ENCODE measurements at places on chromosomes 5 and 9.

DNA sequence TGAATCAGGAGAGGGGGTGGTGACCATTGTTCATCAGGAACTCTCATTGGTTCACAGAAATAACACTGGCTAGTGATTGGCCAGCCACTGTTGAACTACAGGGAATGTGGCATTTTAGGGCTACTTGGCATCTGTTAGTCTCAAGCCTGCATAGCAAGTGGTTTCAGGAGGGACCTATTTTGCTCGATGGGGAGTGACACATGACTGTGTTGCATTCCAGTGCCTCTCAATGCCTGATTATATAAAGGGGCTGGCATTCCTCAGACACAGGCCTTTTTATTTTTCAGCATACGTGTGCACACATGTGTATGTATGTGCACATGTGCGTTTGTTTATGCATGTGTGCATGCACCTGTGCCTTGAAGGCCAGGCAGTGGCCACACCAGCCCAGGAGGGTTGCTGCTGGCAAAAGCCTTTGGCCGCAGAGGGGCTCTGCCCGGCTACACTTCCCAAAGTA lies 23.2 kb downstream of the FGD3 start:
- no peak for DNase-seq

GRCh38 chr5:37838933-37839341 lies 904 bp downstream of the GDNF start:
- no peak for DNase-seq

DNA sequence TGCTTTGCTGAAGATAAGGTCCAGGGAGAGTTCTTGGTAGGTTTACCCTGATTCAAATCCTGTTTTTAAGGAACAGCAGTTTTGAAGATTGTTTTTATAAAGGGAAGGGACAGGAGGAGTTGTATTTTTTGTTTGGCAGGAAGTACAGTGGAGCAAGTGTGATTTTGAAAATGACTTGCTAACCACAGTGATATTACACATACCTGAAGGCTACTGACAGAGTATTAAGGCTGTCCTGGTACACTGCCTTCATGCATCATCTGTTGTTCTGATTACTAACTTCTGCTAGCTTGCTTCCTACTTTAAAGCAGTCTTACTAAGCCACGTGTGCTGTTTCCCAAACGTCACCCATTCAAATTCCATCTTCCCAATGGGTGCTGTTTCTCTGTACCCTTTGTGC lies 559.5 kb upstream of the SGCD start:
- peak; percentile 22 for DNase-seq

- DNase-seq = peak; percentile 61
Measured at GRCh38 chr9:132006677-132007370, 72.8 kb downstream of the MED27 start.

GRCh38 chr5:72817671-72818266 lies 1.3 kb downstream of the TNPO1 start:
- DNase-seq = no peak

GRCh38 chr5:113043491-113043931 lies 66.9 kb downstream of the DCP2 start:
- no peak for DNase-seq

GRCh38 chr9:88664773-88665172 lies 129.8 kb downstream of the NXNL2 start:
- no peak for DNase-seq

DNA sequence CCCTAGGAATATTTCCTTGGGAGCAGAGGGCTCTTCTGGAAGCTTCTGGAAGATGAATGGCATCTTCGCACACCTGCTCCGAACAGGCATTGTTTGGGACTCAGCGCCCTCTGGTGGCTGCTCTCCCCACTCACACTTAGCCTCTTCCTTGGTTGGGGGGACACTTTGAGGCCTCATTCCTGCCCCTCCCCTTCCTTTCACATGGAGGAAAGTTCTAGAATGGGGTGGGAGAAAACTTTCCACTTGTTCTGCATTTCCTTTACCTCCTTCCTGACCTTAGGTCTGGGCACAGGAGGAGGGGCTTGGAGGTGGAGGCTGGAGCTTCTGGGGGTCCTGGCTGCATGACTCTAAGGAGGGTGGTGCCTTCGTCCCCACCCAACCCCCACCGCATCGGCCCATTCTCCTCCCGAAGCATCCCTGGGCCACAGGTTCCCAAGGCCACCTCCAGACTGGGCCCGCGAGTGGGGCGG lies 19.3 kb upstream of the SMIM32 start:
- DNase-seq = peak; percentile 35

GRCh38 chr5:126520593-126520953 lies 74.4 kb downstream of the ALDH7A1 start:
- DNase-seq = no peak

GRCh38 chr9:81375187-81376100 lies 313.9 kb downstream of the TLE1 start:
- no peak for DNase-seq

DNA sequence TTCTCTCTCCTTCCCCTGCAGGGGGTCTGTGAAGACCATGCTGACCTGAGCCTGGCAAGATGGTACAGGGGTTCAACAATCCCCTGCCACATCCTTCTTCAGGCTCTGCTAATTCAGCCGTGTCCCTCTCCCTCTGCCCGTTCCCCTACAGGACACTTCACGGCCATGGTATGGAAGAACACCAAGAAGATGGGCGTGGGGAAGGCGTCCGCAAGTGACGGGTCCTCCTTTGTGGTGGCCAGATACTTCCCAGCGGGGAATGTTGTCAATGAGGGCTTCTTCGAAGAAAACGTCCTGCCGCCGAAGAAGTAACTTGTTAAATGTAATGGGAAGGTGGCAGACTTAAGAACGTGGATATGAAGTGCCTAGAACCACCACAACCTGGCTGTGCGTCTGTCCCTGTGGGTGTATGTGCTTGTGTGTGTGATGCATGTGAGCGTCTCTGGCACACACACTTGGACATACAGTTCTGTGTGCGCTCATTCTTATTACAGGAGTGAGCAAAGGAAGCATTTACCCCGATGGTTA lies 6.9 kb upstream of the CCIN start:
- no peak for DNase-seq

DNA sequence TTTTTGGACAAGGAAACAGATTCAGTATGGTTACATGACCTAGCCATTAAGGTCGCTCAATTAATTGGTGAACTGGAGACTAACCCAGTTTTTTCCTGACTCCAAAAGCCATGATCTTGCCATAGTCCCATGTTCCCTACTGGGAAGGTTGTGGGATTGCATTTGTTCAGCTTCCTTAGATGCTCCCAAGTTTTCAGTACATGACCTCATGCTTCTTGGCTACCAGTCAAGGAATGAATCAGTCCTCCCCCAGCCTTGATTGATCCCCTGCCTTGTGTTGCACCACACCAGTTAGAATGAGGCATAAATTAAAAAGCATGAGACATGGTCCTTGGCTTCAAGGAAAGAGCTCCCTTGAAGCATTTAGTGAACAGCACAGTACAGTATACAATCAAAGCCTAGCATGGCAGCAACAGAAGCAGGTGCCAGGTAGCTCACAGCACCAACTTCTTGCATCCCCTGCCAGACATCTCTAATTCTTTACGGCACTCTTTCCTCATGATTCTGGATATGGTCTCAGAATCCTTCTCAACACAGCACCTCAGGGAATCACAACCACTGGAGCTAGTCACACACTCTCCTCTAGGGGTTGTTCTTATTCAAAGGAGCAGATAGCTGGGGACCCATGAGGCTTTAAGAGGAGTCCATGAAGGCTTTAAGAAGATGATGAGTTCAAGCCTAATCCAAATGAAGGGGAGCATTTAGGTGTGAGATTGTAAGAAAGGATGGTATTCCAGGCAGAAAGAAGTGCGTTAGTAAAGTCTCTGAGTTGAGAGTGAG lies 295.5 kb upstream of the CLINT1 start:
- DNase-seq = peak; percentile 99
